ENCODE measurements at places on chromosomes 6 and 20.

GRCh38 chr6:170152124-170152926 is 138.6 kb downstream of the DLL1 start:
- DNase-seq: no peak

- DNase-seq: no peak
Measured at GRCh38 chr6:42165016-42165415, 8.1 kb upstream of the GUCA1A start.

GRCh38 chr6:13813026-13813425 is 1.3 kb downstream of the MCUR1 start:
- no peak for DNase-seq

- DNase-seq: no peak
Measured at GRCh38 chr6:168314948-168315347, 4.6 kb downstream of the DACT2 start.

GRCh38 chr20:34445177-34446065 is 70.8 kb upstream of the DYNLRB1 start:
- DNase-seq: no peak

- DNase-seq: no peak
Measured at GRCh38 chr20:1479831-1480595, 11.2 kb downstream of the SIRPB2 start.

- no peak for DNase-seq
Measured at GRCh38 chr6:6920114-6920986, 187.4 kb upstream of the RREB1 start.

DNA sequence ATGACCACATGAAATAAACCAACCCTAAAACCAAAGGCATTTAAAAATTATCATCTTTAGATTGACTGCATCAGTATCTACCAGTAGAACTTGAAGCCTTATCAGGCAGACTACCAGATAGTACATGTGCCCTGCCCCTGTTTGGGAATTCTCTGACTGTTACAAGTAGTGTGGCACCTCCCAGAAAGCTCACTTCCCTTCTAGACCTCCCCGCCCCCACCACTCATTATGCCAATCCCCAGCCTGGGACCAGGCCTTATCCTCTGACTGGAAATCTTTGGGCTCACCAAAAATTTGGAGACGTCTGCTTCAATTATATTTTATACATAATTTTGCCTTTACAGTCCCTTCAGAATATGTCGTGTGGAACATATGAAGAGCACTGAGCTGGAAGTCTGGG is 155.6 kb downstream of the TFAP2B start:
- DNase-seq: no peak

GRCh38 chr6:161044335-161044734 is 52.8 kb downstream of the MAP3K4 start:
- DNase-seq: no peak

GRCh38 chr6:41638935-41639808 is 904 bp downstream of the MDFI start:
- DNase-seq: no peak

DNA sequence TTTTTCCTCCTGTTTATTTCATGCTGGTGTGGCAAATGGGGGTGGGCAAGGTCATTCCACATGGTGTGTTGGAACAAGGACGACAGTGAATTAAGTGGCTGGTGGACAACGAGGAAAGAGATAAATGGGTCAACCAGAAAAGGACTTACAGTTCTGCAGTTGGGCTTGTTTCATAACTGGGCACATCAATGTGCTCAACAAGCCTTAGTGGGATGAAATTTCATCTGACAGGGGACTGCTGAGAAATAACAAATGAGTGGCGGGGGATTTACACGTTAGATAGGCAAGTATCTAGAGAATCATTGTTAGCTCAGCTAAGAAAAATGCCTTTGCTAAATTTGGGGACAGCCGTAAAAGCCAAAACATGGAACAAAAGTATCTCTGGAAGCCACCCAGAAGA is 163.6 kb downstream of the NRN1 start:
- DNase-seq: no peak

DNA sequence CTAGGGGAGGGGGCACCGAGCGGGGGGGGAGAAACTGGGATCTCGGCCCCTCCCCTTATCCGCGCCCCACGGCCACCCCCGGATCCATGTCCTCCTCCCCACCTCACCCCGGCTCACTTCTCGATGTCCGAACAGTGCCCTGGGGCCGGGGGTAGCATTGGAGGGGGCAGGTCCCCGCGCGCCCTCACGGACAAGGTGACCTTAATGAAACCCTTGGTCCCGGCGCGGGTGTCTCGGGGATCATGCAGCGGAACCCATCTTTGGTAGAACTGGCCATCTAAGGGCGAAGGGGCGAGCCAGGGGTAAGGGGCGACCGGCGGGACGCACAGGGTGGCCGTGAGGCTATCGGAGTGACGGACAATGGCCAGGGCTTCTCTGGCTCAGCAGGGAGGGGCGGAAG is 13.6 kb upstream of the SPAG4 start:
- no peak for DNase-seq

Data from stimulated activated naive B cell treated with anti-CD40 and anti-IgM and Interleukin-4, amounts not matched to agents 10 μg/mL and 1 μg/mL and 100 μg/mL, for 72 hours (primary cell).